ENCODE measurements at places on chromosomes 4 and X.

GRCh38 chrX:102154218-102154860, 1.4 kb downstream of the BEX5 start:
- DNase-seq, result no peak

GRCh38 chr4:153241970-153242838, 38.0 kb downstream of the TRIM2 start:
- DNase-seq, result no peak

GRCh38 chr4:120139392-120139791, 72.7 kb upstream of the MAD2L1 start:
- DNase-seq, result peak; percentile 8

GRCh38 chr4:124757126-124757525, 44.6 kb upstream of the ANKRD50 start:
- DNase-seq, result peak; percentile 69

- DNase-seq, result no peak
Observed at GRCh38 chr4:69765751-69766150, 5.3 kb upstream of the SULT1B1 start.

DNA sequence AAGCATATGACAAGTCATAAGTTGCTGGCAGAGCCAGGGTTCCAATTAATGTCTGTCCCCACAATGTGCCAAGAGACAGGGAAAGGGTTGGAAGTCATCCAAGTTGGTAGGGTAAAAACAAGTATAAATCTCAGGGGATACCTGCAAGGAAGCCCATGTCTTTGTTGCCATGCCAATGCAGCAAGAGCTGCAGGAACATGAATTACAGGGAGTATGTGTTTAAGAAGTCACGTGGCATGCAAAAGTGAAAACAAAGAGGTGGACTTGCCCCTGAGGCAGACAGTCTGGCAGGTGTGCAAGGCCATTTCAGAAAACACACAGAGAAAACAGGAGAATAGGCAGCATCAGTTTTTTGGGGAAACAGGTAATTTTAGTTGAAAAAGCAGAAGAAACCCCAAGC, 29.4 kb downstream of the C4orf51 start:
- DNase-seq, result no peak

DNA sequence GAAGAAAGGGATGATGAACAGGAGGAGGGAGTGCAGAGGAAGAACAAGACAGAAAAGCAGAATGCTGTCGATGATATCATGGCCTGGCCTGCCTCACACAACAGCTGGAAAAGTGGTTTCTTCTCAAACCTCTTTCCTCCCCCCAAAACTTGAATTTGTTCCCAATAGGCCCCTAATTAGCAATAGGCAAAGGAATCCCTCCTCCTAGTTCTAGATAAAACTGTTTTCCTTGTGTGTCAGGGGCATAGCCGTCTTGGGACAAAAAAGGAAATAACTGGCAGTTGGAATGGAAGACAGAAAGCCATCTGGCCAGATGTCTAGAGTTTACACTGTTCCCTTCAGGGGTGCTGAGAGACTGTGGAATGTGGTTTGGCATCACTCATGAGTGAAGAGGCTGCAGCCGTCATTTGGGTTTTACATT, 177.8 kb upstream of the C1QTNF7 start:
- peak; percentile 44 for DNase-seq

DNA sequence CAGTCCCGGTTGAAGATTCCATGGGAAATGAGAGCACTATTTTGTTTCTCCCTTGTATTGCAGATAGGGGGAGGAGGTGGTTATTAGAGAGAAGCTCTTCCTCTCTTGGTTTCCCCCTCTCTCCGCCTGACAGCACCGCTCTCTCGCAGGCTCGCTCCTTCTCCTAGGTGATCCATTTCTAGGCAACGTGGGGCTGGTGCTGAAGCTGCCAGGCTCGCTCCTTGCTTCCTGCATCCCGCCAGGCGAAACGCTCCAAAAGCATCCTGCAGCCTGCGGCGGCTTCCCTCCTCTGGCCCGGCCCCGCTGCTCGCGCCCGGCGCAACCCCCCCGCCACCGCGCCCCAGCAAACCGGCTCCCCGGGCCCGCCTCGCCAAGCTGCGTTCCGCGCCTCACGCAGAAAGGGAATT, at the start of gene GRID2:
Gene GRID2, plus strand, starts transcription at position 346 of the 407 bp plus-strand sequence.
- peak; percentile 1 for DNase-seq

DNA sequence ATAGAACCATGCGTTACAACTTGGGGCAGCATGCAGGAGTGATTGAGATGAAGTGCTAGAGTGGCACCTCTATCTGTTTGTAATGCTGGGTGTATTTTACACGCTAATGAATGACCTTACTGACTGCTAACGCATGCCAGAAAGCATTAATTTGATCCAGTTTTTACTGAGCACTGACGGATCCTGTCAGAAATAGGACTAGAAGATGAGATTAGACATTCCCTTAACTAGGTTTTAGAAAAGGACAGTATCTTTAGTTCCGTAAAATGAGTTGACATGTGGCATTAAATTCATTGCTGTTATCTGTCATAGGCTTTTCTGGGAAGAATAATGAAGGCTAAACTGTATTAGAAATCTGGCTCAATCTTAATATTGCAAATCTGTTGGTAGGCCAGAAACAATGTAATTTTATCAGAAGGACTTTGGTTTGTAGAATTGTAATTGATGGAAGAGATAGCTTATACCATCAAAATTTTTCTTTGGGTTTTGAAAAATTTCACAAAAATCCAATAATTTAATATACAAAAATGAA, 140.4 kb upstream of the WDFY3 start:
- no peak for DNase-seq

DNA sequence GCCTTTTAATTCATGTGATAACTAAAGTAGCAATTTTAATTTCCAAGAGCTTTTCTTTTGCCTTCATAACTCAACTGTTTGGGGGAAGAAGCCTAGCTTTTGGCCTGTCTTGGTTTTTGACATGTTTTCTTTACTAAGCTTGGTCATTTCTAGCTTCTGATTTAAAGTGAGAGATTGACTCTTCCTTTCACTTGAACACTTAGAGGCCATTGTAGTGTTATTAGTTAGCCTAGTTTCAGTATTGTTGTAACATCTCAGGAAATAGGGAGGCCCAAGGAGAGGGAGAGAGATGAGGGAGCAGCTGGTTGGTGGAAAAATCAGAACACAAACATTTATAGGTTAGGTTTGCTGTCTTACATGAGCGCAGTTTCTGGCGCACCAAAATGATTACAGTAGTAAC, 44.8 kb downstream of the DCLK2 start:
- no peak for DNase-seq

DNA sequence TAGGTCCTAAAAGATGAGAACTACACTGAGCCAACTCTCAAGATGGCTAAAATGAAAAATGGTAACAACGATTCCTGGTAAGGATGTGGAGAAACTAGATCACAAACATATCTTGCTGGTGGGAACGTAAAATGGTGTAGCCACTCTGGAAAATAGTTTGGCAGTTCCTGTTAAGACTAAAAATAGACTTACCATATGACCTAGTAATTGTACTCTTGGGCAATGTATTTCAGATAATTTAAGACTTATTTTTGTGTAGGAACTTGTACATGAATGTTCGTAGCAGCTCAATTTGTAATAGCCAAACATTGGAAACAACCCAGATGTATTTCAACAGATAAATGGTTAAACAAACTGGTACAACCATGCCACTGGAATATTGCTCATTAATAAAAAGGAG, 106.2 kb downstream of the HDAC8 start:
- DNase-seq, result peak; percentile 38

- DNase-seq, result no peak
Observed at GRCh38 chrX:44085209-44085608, 112.0 kb upstream of the NDP start.

- DNase-seq, result peak; percentile 6
Observed at GRCh38 chrX:20267931-20268701, 1.4 kb upstream of the RPS6KA3 start.

DNA sequence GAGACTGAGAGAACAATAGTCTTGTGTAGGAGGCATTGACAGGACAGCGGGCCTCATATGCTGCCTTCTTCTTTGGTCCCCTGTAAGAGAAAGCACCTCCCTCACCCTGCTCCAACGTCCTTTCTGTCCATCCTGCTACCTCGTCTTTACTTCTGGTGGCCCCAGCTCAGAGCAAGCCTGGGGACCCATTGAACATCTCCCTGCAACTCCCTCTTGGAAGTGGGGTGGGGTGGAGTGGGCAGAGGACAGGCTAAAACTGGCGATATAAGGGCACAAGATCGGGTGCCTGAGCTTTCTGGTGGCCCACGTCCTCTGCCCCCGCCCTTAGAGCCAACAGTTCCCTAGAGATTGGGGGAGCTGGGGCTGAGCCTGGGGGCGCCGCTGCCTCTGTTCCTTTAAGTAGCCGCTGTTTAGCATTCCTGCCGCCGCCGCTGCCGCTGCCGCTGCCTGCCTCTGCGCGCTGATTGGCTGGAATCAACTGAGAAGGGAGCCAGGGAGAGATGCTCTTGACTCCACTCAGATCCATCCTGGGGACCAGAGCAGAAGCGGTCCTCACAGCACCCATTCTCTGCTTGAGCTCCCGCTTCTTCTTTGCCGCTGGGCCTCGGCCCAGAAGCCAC, at the start of gene DLG3:
Gene DLG3, plus strand, starts transcription at position 510 of the 620 bp plus-strand sequence. CDS start 367 bp downstream, outside the sequence.
- peak; percentile 19 for DNase-seq

GRCh38 chr4:92359491-92359890, 55.7 kb downstream of the GRID2 start:
- no peak for DNase-seq

DNA sequence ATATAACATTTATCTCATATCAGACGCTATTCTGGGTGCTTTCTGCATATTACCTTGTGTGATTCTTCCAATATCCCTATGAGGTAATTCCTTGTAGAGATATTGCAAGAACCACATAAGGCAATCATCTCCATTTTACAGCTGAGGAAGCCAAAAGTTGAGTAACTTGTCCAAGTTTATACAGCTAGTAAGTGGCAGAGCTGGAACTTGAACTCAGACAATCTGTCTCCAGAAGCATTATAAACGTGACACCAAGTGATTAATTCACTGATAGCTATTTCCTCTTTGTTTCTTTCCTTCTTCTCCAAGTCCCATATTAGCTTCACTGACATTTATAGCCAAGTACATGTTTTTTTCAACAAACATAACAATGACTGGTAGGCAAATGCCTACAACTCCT, 7.3 kb downstream of the EMCN start:
- DNase-seq, result peak; percentile 21

- DNase-seq, result no peak
Observed at GRCh38 chr4:10416441-10416840, 40.8 kb downstream of the ZNF518B start.

DNA sequence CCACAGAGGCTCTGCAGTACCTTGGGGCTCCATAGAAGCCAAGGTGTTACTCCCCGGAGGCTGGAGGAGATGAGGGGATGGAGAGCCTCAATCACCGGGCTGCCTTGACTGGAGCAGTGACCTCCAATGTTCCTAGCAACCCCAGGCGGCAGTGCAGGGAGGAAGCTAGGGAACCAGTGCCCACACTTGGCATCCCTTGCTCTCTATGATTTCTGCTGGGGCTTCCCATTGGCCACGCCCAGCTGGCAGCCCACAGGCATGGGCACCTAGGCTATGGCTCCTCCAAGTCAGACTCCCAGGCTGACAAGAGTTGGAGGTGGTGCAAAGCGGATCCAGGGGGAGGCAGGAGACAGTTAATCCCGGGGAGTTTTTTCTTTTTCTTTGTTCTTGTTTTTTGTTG, 229.7 kb downstream of the EVC2 start:
- DNase-seq, result no peak

DNA sequence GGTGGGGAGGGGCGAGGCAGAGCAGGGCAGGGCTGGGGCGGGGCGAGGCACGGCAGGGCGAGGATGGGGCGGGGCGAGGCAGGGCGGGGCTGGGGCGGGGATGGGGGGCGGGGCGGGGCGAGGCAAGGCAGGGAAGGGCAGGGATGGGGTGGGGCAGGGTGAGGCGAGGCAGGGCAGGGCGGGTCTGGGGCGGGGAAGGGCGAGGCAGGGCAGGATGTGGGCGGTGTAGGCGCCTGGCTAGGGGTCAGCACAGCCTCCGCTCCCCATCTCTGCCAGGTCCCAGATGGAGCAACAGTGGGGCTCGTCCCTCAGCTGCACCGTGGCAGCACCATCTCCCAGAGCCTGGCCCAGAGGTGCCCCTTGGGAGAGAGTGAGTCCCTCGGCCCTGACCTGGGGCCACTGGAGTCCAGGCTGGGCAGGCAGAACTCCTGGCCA, 4.2 kb upstream of the SRPK3 start:
- no peak for DNase-seq

DNA sequence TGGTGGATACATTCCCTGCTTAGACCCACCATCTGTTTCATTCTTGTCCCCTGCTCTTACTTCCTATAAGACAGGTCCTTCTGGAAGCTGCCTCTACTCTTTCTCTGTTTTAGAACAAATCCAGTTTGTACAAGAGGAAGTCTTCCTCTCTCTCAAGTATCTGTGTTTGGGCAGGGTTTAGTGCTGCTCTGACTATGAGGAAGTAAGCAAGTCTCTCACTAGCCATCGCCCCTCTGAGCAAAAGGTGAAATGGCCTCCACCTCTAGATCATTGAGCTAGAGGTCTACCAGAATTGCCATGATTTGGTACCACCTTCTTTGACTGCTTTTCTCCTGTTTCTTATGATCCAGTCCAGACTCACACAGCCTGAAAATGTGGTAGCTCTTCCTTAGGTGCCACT, 8.4 kb downstream of the BTK start:
- no peak for DNase-seq

GRCh38 chr4:23654791-23655190, 235.1 kb downstream of the PPARGC1A start:
- no peak for DNase-seq

GRCh38 chr4:7124689-7125442, 57.0 kb upstream of the GRPEL1 start:
- DNase-seq, result peak; percentile 90

DNA sequence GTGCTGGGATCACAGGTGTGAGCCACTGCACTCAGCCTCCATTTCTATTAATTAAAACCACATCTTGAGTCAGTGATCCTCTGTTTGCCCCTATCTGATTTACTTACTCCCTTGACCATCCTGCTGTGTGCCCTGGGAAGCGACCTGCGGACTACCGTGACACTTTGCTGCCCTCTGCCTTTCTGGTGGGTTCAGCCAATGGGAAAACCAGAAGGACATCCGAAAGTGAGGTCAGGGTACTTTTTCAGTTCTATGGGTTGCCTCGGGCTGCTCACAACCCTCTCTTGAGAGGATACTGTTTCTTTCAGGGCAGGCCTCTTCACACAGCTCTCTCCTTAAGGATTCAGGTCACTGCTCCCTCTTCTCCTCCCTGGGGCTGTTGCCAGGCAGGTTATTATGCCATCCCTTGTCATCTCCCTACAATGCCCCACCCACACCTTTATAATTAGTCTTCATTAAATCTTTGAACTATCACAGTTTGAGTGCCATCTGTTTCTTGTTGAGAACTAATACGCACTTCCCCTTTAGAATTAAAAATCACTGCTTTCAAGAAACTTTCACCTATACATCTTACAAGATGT, 21.4 kb downstream of the PLAC8 start:
- no peak for DNase-seq
